ENCODE measurements at places on chromosomes 1 and 21. TPM values are rescaled to one million over a fixed set of nuclear protein-coding genes. Genes with fewer than 3 reads are reported as not detected.

DNA sequence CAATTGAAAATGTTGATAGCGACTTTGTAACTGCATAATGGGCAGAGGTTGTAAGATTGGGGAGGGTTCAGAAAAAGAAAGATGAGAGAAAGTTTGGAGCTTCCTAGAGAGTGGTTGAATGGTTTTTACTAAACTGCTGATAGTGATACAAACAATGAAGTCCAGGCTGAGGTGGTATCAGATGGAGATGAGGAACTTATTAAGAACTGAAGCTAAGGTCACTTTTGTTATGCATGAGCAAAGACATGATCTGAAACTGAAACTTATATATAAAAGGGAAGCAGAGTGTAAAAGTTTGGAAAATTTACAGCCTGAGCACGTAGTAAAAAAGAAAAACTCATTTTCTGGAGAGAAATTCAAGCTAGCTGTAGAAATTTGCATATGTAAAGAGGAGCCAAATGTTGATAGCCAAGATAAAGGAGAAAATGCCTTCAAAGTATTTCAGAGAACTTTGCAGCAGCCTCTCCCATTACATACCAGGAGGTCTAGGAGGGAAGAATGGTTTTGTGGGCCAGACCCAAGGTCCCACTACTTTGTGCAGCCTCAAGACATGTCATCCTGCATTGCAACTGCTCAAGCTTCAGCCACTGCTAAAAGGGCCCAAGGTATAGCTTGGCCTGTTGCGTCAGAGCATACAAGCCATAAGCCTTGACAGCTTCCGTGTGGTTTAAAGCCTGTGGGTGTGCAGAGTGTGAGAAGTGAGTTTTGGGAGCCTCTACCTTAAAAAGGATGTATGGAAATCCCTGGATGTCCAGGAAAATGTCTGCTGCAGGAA is 843.9 kb downstream of the AMY1C start:
- no peaks in the 10 kb centered on the region for H3K36me3 ChIP-seq
- H3K4me3 ChIP-seq, result no peak overlapping the region
- DNase-seq, result no peak
- H3K4me1 ChIP-seq, result no peaks in the 10 kb centered on the region

Gene ALG14
- 0.55 TPM for total RNA-seq

DNA sequence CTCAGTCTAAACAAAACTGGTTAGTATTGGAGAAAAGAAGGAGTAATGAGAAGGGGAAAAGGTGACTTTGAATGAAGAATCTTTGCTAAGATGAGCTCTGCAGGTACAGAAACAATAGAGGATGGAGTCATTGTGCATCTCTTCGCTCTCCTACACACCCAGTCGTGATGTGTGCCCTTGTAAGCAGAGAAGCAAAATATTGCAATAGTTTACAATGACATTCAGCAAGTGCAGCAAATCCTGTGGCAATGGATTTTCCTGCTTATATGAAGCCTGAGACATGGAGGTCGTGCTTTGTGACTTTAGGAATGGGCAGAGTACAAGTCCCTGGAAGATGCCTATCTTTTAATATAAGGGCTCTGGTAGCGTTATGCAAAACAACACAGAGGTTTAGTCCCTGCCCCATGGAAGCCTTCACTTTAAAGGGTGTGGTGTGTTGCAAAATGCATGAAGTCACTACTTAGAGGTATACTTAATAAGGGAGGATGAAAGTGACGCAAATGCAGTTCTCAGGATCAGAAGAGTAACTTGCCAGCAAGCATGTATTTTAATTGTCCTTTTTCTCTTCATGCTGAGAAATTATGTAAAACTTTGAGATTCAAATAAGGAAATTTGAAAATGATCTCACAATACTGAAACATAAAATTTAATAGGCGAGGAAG is 88.0 kb upstream of the IVNS1ABP start:
- H3K27me3 ChIP-seq, result no peaks in the 10 kb centered on the region
- H3K4me3 ChIP-seq, result no peak overlapping the region

DNA sequence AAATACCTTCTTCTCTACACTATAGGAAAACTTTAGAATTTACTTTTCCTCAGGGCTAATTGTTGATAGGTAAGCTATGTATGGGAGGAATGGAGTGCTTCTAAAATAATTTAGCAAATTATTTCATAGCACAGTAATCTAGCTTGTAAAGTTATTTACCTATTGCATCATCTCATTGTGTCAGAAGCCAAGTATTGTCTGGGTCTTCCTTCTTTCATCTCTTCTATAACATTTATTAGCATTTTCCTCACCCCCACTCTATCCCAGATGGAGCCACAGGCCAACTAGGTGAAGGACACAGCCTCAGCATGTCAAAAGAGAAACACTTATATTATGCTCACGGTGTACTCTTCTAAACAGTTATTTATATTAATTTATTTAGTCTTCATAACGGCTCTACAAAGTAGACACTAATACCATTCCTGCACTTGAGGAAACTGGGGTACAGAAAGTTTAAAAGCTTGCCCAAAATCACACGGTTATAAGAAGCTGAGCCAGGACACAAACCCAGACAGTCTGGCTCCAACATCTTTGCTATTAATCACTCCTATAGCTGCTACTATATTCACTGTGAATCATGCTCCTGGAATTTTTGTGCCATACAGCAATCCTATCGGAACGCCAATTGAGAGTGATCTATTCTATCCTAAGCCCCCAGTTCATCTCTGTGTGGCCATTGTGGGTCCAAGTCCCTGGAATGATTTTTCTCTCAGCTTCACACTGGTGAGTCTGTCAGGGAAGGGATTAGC is 43.1 kb downstream of the OR10J5 start:
- no peaks in the 10 kb centered on the region for H3K4me1 ChIP-seq
- no peaks in the 10 kb centered on the region for H3K27me3 ChIP-seq
- no peak overlapping the region for H3K27ac ChIP-seq
- H3K36me3 ChIP-seq, result no peaks in the 10 kb centered on the region
- no peak for DNase-seq
- no peak overlapping the region for H3K4me3 ChIP-seq

GRCh38 chr1:12177156-12177998 is 10.6 kb downstream of the TNFRSF1B start:
- DNase-seq, result no peak
- H3K4me1 ChIP-seq, result peaks cover 38% of the 10 kb centered on the region
- no peaks in the 10 kb centered on the region for H3K27me3 ChIP-seq

- no peak overlapping the region for H3K27ac ChIP-seq
- no peak overlapping the region for H3K4me3 ChIP-seq
- H3K36me3 ChIP-seq, result peaks cover 3% of the 10 kb centered on the region
- H3K27me3 ChIP-seq, result no peaks in the 10 kb centered on the region
Measured at GRCh38 chr1:35172022-35172421, 20.9 kb downstream of the SFPQ start.

Gene SLC35F3
- total RNA-seq, result 0.49 TPM

GRCh38 chr1:229408458-229409037 is 25.3 kb downstream of the ACTA1 start:
- DNase-seq, result no peak
- H3K4me1 ChIP-seq, result peaks cover 50% of the 10 kb centered on the region
- no peak overlapping the region for H3K27ac ChIP-seq
- no peaks in the 10 kb centered on the region for H3K36me3 ChIP-seq
- no peak overlapping the region for H3K4me3 ChIP-seq

Gene ZNF326
- total RNA-seq, result 16.3 TPM

Gene GBP3
- total RNA-seq, result 31.4 TPM

Gene CACNA1S
- total RNA-seq, result not detected

- H3K27ac ChIP-seq, result no peak overlapping the region
- H3K4me3 ChIP-seq, result no peak overlapping the region
- no peaks in the 10 kb centered on the region for H3K36me3 ChIP-seq
- no peaks in the 10 kb centered on the region for H3K27me3 ChIP-seq
- DNase-seq, result no peak
Measured at GRCh38 chr1:45998020-45998617, 134.3 kb downstream of the PIK3R3 start.

GRCh38 chr1:109267743-109268300 is 15.1 kb downstream of the PSRC1 start:
- no peak overlapping the region for H3K4me3 ChIP-seq
- H3K27ac ChIP-seq, result no peak overlapping the region
- H3K27me3 ChIP-seq, result no peaks in the 10 kb centered on the region
- peaks cover 9% of the 10 kb centered on the region for H3K4me1 ChIP-seq

Gene C1orf53
- 2.9 TPM for total RNA-seq

- no peak overlapping the region for H3K27ac ChIP-seq
- H3K36me3 ChIP-seq, result no peaks in the 10 kb centered on the region
- no peak for DNase-seq
- H3K27me3 ChIP-seq, result no peaks in the 10 kb centered on the region
- no peak overlapping the region for H3K4me3 ChIP-seq
Measured at GRCh38 chr1:101187297-101187696, 49.5 kb upstream of the S1PR1 start.

- no peak overlapping the region for H3K4me3 ChIP-seq
- peak overlapping the region; percentile 84 for H3K27ac ChIP-seq
- no peaks in the 10 kb centered on the region for H3K27me3 ChIP-seq
Measured at GRCh38 chr1:164628772-164629171, 69.8 kb downstream of the PBX1 start.

Gene ADAM30
- total RNA-seq, result not detected

DNA sequence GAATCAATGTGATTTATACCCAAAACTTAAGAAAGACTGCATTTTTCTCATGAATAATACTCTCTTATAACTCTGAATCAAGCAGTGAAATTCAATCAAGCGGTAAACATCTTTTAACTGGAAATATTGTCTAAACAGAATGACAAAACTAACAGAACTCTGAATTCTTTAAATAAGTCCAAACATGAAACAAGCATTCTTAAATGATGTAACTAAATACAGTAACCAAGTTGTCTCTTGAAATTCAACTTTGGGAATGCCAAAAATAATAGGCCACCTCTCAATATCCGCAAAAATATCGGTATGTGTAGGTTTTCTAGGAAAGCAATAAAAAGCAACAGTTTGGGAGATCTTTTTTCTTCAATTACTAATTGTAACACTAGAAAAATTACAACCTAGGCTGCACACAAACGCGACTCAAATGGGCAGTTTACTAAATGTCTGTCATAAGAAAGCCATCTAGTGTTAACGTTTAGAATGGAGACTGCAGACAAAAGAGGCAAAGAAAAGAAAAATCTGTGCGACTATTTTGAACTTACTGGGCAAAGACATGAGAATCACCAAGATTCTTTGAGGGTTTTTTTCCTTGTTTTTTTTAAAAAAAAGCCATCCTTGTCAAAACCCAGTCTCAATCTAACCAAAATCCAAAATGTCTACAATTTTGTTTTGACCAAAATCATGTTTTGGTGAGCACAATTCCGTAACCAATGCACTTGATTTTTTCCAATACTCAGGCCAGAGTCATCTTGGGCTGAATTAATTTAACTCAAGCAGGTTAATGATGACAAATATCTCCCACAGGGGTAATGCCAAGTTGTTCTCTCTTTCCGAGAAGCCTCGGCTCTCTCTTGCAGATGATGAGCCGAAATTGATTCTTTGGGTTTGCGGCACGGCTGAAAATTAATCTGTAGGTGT is 1.3 kb downstream of the SIPA1L2 start:
- H3K27ac ChIP-seq, result peak overlapping the region; percentile 92
- no peaks in the 10 kb centered on the region for H3K27me3 ChIP-seq
- DNase-seq, result no peak
- peak overlapping the region; percentile 91 for H3K4me3 ChIP-seq

Gene APOBEC4
- total RNA-seq, result not detected

DNA sequence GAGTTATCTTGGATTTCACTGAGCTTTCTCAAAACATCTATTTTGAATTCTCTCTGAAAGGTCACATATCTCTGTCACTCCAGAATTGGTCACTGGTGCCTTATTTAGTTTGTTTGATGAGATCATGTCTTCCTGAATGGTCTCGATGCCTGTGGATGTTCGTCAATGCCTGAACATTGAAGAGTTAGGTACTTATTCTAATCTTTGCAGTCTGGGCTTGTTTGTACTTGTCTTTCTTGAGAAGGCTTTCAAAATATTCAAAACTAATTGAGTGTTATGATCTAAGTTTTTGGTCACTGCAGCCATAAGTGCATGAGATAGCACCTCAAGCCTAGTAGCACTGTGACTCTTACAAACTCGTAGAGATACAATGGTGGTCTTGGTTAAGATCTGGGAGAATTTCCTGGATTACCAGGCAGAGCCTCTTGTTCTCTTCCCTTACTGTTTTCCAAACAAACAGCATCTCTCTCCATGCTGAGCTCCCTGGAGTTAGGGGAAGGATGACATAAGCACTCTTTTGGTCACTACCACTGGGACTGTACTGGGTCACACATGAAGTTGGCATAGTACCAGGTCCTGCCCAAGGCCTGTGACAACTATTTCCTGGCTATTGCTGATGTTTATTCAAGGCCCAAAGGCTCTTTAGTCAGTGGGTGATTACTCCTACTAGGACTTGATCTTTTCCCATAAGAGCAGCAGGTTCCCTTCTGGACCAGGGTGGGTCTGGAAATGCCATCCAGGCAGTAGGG is 25.6 kb downstream of the SLC22A15 start:
- DNase-seq, result no peak
- no peak overlapping the region for H3K4me3 ChIP-seq
- H3K4me1 ChIP-seq, result no peaks in the 10 kb centered on the region
- no peaks in the 10 kb centered on the region for H3K27me3 ChIP-seq
- no peak overlapping the region for H3K27ac ChIP-seq
- no peaks in the 10 kb centered on the region for H3K36me3 ChIP-seq

GRCh38 chr1:202323731-202324130 is 18.0 kb downstream of the UBE2T start:
- no peak for DNase-seq
- no peak overlapping the region for H3K27ac ChIP-seq
- H3K4me1 ChIP-seq, result no peaks in the 10 kb centered on the region
- H3K27me3 ChIP-seq, result no peaks in the 10 kb centered on the region
- no peak overlapping the region for H3K4me3 ChIP-seq
- H3K36me3 ChIP-seq, result no peaks in the 10 kb centered on the region

Gene IGSF21
- total RNA-seq, result 2.2 TPM

Gene TRPM2
- total RNA-seq, result 3.0 TPM

DNA sequence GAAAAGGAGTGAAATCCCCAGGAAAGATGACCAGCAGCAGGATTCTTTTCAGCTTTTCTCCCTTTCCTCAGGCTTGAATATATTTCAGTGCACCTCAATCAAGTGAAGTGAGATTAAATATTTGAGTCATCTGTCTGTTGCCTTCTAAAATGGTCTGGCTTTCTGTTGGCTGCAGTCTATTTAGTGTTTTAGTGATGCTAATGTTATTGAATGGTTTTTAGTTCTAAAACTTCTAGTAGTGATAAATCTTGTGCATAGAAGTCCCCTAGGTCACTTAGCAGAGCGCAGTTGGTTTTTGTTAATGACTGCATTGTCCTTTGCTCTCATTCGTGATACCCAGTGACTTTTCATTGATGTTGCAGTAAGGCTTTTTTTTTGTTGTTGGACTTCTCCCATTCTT is 53.5 kb downstream of the ITSN1 start:
- no peak overlapping the region for H3K27ac ChIP-seq
- H3K36me3 ChIP-seq, result no peaks in the 10 kb centered on the region
- H3K4me3 ChIP-seq, result no peak overlapping the region
- H3K27me3 ChIP-seq, result no peaks in the 10 kb centered on the region

Gene KRTAP15-1
- not detected for total RNA-seq

Measured in sigmoid colon (tissue), 7 donors.